Activated gamma-delta T cell treated with Interleukin-2 at 50 U/mL for 16 hours (primary cell): ENCODE measurements at places on chromosomes 5 and 9.

- DNase-seq = no peak
Observed at GRCh38 chr5:82341325-82341724, 63.2 kb upstream of the RPS23 start.

DNA sequence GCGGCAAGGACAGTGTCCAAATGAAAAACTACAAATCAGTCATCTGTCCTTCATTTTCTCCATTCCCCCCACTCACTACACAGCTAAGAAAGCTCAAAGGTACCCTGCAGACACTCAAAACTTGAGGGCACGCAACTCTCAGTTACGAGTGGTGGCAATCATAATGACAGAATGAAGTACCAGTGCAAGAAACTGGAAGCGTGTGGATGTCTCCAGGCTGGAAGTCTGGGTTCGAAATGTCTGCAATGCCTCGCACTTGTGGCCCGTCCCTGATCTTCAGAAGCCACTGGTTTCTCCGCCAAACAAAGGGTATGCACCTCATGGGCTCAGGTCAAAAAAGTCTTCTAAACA is 597 bp upstream of the CENPH start:
- DNase-seq = no peak

- DNase-seq = no peak
Observed at GRCh38 chr5:138542180-138542955, 668 bp downstream of the ETF1 start.

DNA sequence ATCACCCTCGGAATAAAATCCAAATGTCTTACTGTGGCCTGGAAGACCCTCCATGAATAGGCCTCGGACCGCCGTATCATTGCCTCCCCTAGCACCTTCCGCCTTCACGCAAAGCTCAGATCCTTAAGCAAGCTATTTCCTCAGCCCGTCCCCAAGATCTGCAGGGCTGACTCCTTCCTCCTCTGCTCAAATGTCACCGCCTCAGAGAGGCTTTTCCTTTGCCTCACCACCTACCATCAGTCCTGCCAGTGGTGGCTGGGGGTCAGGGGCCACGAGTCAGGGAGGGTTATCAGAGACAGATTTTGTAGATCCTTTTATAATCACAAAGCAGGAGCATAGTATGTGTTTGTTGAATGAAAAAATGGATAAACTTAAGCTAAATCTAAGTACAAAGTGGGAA is 74.4 kb upstream of the KIF2A start:
- no peak for DNase-seq

- DNase-seq = no peak
Observed at GRCh38 chr5:57411982-57412381, 70.6 kb downstream of the ACTBL2 start.

GRCh38 chr5:31825518-31826068 is 186.7 kb downstream of the PDZD2 start:
- DNase-seq = peak; percentile 37

- DNase-seq = peak; percentile 6
Observed at GRCh38 chr5:41925555-41925951, 472 bp downstream of the FBXO4 start.

GRCh38 chr5:36264202-36264760 is 22.6 kb upstream of the NADK2 start:
- DNase-seq = no peak

GRCh38 chr5:75322066-75322465 is 15.0 kb upstream of the HMGCR start:
- DNase-seq = no peak

DNA sequence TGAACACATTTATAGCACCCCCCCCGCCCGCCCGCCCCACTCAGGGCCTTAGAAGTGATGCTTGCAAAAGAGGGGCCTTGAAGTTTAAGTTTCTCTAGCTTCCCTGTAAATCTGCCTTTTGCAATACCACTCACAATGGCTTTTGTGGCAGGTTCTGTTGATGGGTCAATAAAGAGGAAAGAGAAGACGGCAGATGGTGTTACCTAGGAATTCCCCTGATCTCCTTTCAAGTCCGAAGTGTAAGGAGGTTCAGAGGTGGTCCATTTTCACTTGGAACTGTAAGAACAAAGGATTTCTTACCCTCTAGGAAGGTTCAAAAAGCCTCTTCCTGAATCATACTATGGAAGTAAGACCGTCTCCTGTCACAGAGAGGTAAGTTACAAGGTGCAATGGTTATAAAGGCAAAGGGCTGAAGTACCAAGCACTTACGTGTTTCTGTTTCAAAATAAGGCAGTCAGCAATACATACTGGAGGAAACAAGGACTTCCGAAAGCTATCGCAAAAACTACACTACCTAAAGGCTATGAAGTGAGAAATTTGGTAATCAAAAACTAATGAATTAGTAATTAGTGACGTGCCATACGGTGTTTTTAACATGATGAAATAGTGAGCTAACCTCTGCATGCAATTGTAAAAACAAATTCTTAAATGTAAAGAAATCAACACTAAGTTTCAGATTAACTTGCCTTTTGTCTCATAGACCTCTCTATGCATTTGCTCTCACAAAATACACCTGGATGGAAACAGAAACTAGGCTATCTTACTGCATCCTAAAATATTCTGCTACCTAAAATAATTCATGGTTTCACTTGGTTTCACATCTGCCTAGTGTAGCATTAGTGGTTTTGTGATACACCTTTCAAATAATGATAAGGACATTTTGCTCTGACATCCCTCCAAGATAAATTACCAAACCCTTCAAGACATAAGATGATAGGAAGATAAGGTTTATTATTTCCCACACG is 589.4 kb upstream of the FAM174A start:
- DNase-seq = no peak

GRCh38 chr9:33993104-33993503 is 55.6 kb downstream of the UBAP2 start:
- no peak for DNase-seq

DNA sequence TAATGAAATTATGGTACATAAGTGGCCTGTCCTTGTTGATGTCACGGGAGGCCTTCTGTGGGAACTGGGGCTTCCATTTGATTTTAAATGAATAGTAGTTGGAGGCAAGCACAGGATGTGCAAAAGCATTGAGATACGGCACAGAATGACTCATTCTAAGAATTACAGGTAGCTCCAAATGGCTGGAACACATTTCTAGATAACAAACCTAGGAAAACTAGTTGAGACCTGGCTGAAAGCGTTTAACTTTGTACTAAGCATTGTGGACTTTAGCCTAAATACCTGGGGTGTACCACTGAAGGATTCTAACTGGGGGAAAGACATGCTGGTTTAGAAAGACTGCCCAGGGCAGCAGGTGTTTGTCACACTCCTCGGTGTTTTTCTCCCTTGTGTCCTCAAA is 9.4 kb downstream of the SKP2 start:
- DNase-seq = no peak

- DNase-seq = no peak
Observed at GRCh38 chr9:90521811-90522570, 120.6 kb downstream of the DIRAS2 start.

- no peak for DNase-seq
Observed at GRCh38 chr5:179382486-179382885, 37.2 kb upstream of the ADAMTS2 start.

DNA sequence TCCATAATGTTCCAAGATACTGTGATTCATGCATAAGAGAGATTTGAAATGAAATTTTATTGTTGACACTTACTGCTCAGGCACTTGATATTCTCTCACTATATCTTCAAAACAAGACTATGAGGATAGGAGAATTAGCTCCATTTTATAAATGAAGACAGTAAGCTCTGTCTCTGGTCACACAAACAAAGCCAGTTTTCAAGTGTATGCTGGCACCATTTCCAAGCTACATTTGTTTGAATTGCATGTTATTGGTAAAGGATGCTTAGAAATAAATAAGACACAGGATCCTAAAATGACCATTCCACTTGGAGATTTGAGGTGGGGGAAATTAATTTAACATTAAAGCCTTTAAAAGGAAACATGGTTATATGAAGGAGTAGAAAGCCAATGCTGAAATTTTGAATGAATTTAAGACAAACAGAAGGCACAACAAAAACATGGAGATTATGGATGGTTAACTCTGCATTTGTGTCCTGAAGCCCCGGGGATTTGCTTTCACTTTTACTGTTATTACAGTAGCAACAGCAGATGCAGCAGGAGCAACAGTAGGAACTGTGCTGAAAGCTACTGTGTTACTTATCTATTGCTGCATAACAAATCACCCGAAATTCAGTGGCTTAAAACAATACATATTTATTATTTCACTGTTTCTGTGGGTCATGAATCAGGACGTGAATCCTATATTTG is 79.7 kb upstream of the ASTN2 start:
- DNase-seq = no peak

DNA sequence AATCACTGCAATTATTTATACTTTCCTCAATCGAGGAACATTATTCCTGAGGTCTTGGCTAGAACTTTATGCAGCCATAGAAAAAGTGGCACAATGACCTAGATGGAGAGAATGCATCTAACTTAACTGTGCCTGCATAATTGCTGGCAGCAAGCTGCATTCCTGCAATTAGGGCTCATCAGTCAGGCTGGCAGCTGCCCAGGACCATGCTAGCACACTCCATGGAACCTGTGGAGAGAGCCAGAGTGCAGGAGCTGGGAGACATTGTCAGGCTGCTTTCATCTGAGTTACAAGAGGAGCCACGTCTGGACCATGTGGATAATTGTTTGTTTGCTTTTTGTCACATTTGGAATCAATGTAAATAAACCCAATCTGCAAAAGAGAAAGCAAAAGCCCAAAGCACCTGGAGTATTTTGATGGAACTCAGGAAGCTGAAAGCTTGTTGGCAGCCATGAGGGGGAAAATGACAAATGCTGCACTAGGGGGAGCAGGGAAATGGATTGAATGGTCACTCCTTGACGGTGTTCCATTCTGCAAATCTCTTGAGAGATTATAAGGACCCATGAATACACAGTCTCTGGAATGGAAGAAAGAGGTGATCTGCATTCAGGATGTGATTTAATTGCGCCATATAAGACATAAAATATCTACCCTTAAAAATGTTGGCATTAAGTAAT is 839.9 kb downstream of the MAT2B start:
- DNase-seq = no peak

GRCh38 chr9:87285183-87285850 is 212.3 kb upstream of the DAPK1 start:
- no peak for DNase-seq

DNA sequence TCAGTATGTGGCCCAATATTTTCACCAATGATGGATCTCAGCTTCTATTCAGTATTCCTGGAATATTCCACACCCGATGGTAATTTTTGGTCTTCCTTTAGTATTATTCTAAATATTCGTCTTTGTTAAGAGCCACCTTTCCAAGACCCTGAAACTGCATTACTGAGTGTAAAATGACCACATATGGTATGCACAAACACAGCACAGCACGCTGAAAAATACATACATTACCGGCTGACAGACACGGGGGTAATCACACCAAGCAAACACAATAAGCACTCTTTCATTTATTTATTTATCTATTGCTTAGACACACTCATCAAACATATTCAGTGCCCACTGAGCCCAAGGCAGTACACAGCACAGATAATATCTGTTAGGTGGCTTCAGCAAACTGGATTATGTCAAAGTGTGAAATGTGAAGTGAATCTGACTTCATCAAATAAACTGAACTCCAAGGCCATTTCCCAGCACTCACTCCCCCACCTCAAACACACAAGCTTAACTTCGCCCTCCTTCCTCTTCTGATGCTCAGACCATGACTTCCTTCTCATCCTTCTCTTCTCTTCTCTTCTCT is 1637.8 kb upstream of the C9orf72 start:
- DNase-seq = no peak

- no peak for DNase-seq
Observed at GRCh38 chr9:68473790-68474189, 66.9 kb downstream of the TMEM252 start.

- no peak for DNase-seq
Observed at GRCh38 chr9:22124263-22125011, 115.3 kb upstream of the CDKN2B start.

GRCh38 chr5:135140446-135141204 is 106.6 kb upstream of the PITX1 start:
- DNase-seq = no peak

- no peak for DNase-seq
Observed at GRCh38 chr9:129988607-129989361, 54.2 kb downstream of the FNBP1 start.

DNA sequence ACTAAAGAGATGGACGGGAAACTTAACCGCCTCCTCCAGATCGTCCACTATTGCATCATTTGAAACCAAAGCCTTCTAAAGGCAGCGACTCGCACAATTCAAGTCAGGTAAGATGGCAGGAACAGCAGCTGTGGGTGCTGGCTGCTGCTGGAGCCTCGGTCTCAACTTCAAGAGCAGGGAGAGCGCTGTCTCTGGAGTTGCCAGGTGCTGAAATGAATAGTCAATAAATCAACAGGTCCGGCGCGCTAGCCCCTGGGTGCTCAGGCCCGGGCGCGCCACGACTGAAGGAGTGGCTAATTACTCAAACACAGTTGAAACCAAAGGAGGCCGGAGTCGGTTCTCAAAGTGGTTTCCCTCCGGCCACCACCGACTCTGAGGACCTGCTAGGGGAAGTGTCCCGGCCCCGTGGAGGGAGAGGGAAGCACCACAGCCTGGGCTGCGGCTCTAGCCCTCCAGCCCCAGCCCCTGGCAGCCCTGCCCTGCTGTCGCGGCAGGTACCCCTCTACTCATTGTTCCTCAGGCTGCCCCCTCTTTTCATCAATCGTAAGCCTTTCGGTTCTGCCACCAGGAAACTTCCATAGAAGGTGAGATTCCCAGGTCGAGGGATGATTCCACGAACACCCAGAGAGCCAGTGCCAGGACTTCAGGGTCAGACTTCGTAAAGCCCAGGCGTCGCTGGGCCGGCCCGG is 804 bp downstream of the TTC39B start:
- peak; percentile 28 for DNase-seq

GRCh38 chr9:7094052-7094451 is 336.3 kb downstream of the KDM4C start:
- no peak for DNase-seq

- peak; percentile 52 for DNase-seq
Observed at GRCh38 chr9:111483858-111484571, at the start of gene ECPAS. TSS of gene ECPAS (minus strand) at chr9:111484383. CDS start at chr9:111472918, 11,465 bp downstream.

GRCh38 chr5:105898183-105898582 is 1772.6 kb downstream of the EFNA5 start:
- DNase-seq = no peak

GRCh38 chr9:89488131-89488530 is 9.8 kb downstream of the SEMA4D start:
- no peak for DNase-seq

GRCh38 chr9:131012396-131012917 is 3.5 kb downstream of the LAMC3 start:
- no peak for DNase-seq

GRCh38 chr9:101449071-101449721 is 13.6 kb upstream of the ALDOB start:
- peak; percentile 33 for DNase-seq

DNA sequence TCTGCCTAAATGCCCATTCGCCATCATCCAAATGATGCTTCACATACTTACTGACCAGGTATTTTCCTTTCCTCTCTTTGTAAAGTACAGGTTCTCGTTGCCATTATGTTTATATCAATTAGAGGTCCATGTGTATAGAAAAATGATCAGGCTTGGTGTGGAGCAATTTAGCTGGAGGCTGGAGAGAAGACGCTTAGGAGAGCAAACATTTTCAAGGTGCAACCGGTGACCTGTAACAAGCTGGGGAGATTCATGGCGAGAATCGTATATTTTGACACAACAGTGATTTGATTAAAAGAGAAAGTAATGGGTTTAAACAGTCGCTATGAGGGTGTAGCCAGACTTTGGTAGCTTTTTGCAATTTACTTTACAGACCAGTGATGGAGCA is 170.9 kb upstream of the TBCA start:
- DNase-seq = no peak

GRCh38 chr5:21806943-21807342 is 1046.2 kb downstream of the CDH12 start:
- no peak for DNase-seq
